Activated naive CD4-positive, alpha-beta T cell (primary cell): ENCODE measurements at places on chromosomes 11 and 22.

DNA sequence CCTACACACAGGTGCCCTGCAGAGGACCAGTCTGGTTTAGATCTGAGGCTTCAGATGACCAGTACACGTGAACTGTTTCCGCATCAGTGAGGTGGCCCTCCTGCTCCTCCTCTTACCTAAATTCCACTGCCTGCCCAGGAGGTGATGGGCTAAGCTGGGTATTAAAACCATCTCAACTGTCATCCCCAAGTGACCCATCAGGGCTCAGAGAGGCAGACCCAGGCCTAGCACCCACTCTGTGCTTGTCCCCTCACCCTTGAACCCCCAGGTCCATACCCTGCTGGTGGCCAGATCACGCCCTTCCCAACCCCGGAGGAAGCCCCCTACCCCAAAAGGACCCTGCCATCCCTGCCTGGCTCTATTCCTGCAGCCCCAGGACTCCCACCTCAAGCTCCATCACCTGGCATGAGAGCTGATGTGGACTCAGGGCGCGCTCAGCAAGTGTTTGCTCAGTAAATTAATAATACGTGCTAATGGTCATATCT is 21.3 kb downstream of the RSPH14 start:
- no peak for DNase-seq

DNA sequence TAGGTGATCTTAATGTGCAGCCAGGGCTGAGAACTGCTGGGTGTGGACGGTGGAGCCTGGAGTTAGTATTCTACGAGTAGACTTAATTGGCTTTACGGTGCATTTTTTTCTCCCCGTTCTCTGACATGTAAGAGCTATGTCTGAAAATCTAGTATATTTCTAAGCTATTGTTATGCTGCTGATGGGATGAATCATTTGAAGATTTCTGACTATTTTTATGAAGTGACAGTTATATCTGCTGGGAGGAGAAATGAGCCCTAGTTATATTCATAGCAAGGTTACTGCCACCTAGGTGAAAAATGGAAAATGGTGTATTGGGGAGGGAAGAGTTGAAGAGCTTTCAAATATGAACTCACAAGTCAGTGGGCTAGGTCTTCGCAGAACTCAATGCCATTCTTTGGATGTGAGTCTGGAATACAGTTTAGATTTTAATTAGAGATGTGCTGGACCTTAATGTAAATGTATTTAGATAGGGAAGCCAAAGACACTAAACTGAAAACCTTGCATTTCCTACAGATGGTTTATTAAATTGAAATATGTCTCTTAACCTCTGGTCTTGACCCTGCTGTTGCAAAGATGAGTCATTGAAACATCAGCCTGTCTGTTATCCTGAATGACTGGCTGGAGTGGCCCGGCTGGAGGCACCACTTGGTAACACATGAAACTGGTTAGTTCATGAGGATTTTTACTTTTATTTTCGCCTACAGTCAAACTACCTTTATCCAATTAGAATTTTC is 293.7 kb downstream of the DDX10 start:
- no peak for DNase-seq

GRCh38 chr11:72573072-72573854 is 101.0 kb downstream of the PDE2A start:
- DNase-seq: no peak

DNA sequence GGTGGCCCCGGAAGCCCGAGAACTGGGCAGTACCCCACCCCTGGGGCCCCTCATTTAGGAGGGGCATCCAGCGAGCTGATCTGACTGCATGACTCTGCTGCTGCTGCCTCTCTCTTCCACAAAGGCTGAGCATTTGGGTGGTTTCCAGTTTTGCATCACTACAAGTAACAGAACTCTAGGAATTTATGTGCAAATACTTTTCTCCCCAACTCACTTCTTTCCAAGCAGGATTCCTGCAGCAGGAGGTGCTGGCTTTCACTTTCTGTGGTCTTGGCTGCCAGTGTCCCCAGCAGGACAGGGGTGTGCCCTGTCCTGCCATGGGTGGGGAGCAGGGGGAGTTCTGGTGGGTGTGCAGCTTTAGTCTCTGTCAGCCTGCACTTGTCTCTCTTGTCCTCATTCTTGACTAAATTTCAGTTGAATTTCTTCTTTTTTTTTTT is 21.2 kb downstream of the UPB1 start:
- no peak for DNase-seq

DNA sequence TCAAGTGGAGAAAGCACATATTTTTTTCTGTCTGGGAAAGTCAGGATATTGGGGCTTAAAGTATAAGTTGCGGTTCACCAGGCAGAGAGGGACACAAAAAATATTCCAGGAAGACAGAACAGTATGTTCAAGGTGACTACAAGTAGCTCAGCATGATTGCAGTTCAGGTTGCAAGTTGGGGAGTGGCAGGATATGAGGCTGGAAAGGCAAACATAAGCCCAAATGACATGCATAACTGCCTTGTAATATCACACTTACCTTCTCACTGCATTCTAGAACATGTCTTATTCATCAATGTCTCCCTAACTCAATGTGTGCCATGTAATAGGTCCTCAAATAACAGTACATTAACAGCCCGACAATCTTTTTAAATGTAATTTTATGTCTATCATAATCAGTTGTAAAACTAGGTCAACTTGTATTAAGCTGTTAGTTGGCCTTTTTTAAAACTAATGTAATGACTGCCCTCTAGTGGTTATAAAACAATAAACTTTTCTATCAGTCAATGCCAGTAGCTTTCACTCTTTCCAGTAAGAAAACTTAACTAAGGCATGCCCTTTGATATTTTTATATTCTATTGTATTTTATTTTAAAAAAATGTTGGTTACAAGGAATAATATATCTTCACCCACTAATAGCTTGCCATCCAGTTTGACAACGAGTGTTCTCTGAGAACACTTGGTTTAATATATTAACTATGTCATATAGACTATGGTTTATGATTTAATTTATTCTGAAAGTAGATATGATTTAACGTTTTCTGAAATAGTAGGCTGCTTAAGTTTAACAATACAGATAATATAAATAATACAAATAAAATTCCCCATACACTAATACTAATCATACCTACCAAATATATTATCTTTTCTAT is 39.4 kb upstream of the CFAP300 start:
- DNase-seq: no peak

DNA sequence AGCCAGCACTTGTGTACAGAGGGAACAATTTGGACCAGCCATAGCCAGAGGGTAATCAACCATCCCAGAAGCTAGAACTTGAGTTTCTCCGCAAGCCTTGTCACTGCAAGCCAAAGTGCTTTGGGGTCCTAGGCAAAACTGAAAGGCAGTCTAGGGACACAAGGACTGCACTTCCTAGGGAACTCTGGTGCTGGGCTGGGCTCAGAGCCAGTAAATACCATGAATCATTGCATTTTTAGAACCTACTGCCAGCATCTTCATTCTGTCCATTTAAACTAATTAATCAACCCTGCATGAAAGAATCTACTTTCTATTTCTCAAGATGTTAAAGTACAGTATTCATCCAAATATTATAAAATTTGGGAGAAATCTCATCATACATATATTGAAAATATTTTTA is 20.0 kb downstream of the PATE3 start:
- no peak for DNase-seq
